ENCODE measurements at places on chromosomes 7 and 10.

- peak; percentile 84 for DNase-seq
These were observed 186.2 kb downstream of the REEP3 start for GRCh38 chr10:63707254-63707910.

DNA sequence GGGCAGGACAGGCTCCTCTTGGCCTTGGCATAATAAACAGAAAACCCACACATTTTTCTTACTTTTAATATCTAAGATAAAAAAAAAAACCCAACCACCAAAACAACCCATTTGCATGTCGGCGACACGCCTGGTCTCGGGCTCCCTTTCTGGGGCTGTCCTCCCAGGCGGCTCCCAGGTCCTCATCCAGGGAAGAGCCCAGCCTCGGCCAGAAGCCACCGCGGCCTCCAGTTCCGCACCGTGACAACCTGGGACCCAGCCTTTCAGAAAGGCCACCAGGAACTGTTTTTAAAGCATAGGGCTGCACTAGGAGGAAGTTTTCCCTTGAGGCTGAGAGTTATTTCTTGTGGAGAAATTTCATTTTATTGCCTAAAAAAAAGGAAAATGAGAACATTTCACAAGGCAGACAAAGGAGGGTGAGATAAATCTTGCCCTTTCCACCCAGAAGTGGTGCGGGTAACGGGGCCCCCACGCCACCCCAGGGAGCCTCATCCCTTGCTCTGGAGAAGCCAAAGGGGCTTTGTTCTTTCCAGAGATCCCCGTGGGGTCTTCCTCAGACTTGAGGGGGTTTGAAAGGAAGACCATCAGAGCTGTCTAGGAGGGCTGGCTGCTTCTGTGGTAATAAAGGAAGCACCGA is 39.2 kb upstream of the MKRN1 start:
- DNase-seq, result no peak

DNA sequence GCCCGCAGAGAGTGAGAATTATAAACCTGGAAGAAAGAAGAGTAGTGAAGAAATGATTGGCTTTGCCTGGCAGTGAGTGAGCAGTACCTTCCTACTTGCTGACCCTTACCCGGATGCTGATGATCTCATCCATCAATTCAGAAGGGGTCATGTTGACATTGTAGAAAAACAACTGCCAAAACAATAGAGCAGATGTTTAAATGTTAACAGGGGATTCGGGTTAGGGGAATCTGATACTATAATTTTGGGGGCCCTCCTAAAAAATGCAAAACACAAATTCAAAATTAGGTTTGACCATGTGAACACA is 78.1 kb downstream of the MYOF start:
- DNase-seq, result no peak

DNA sequence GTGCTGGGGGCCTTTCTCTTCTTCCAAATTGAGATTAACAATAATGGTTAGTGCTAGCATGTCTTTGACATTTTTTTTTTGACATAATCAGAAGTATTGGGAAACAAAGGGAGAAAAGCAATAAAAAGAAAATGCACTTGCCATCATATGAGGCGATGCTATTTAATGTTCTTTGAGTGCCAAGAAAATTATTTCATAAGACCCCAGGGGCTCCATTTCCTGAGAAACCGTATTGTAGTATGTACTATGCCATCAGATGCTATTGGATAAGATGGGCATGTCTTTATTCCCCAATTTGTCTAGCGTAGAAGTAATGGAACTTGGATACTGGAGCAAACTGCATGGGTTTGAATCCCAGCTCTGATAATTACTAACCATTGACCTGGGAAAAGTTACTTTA is 408.9 kb downstream of the ADRA2A start:
- DNase-seq, result no peak

- DNase-seq, result no peak
These were observed 22.7 kb downstream of the CDHR3 start for GRCh38 chr7:105985672-105986215.

GRCh38 chr7:24871770-24872169 is 108.2 kb downstream of the OSBPL3 start:
- no peak for DNase-seq

- DNase-seq, result no peak
These were observed 923.0 kb downstream of the REEP3 start for GRCh38 chr10:64444163-64444562.

All from GM03348 (cell line).